ENCODE measurements at places on chromosomes 5 and 9.

DNA sequence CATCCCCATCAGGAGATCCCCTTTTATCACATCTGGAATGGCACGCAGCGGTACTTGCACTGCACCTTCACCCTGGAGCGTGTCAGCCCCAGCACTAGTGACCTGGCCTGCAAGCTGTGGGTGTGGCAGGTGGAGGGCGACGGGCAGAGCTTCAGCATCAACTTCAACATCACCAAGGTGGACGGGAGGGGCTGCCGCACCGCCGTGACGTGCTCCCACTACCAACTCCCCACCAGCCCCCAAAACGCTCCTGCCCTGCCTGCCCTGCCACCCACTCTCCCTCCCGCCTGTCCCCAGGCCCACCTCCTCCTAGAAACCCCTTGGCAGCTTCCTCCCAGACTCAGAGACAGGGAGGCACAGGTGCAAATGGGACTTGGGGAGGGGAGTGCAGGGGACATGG lies 20.7 kb downstream of the HK3 start:
- DNase-seq, result no peak

GRCh38 chr5:158599157-158599556 lies 500.6 kb downstream of the EBF1 start:
- DNase-seq, result peak; percentile 35

GRCh38 chr9:136190656-136191055 lies 14.3 kb downstream of the LHX3 start:
- no peak for DNase-seq

GRCh38 chr9:115263371-115264075 lies 145.6 kb upstream of the TNC start:
- peak; percentile 33 for DNase-seq

DNA sequence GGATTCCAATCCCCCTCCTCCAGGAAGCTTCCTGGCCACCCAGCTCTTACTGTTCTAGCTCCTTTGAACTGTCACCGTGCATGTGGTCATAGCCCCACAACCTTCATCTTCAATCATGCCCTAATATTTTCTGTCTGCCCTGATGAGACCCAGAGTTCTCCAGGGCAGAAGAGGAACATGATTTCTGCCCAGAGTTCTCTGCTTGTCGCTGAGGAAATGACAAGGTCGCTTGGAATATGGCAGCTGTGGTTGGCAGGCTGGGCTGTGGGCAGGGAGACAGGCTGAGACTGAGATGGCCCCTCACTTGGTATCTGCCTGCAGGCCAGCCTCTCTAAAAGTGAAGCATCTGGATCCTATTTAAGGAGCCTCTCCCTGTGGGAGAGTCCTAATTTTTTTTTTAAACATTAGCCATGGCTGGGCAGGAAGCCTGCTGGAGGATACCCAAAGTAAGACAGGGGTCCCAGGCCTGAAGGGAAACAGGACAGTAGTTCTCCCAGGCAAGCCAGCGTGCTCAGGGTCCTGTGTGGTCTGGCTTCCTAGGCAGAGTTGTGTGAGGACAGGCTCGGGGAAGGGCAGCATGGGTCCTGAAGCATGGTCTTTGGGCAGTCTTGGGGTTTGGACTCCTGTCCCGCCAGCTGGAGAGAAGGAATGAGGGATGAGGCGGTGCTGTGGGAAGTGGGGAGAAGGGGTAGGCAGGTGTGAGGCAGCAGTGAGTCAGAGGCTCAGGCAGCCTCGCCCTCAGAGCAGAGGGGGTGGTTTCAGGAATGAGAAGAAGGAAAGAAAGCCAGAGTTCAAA lies 242.1 kb downstream of the FSTL4 start:
- no peak for DNase-seq

DNA sequence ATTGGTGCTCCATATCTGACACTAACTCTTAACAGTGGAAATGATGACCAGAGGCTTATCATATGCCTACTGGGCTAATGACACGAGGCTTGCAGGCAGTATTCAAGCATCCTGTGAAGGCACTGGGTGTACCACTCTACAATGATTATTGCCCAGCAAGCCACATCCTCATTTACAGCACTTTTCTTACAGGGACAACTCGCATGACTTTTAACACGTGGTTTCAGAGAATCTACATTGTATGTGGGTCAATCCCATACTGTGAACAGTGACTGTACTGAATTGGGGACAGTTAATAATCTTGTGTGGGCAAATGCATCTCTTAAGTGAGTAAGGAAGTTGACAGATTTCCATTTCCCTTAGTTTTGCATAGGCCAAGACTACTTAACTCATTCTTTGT lies 260.0 kb downstream of the TRPM3 start:
- DNase-seq, result no peak

DNA sequence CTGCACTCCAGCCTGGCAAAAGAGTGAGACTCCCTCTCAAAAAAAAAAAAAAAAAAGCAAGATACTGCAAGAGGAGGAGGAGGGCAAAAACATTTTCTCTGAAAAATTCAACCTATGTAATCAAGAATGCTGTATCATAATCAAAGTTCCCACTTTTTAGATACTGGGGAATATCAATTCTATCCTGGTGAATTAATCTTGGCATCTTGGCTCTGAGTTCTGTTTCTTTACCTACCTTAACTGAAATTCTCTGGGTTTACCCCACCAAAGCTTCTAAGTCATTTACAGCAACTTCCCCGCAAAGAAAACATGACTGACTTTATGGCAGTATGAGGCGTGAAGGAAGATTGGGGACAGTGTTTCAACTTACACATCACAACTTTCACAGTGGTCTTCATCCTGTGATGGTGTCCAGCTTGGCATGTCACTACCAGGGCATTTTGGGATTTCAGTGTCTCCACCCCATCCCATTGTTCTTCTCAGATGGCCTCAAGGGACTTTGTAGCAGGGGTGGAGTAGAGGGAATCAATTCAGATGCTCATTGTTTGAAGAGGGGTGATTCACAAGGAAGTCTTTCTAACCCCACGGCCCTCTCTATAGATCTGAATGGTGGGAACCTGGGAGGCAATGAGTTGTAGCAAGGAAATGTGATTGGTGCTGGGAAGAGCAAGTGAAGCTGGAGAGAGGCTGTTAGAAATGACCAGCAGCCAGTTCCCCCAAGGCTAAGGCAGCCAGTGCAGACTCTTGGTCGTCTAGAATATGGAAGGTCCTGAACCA lies 130.5 kb downstream of the SCAMP1 start:
- no peak for DNase-seq
